Stimulated activated CD8-positive, alpha-beta memory T cell treated with anti-CD3 and anti-CD28 coated beads, Interleukin-12 subunit alpha, Interleukin-12 subunit beta, amount 100 ng/mL, for 4 hours (primary cell): ENCODE measurements at places on chromosomes 4 and X.
A peak's percentile ranks its signal among the peaks of the same experiment; 100 is the strongest.

DNA sequence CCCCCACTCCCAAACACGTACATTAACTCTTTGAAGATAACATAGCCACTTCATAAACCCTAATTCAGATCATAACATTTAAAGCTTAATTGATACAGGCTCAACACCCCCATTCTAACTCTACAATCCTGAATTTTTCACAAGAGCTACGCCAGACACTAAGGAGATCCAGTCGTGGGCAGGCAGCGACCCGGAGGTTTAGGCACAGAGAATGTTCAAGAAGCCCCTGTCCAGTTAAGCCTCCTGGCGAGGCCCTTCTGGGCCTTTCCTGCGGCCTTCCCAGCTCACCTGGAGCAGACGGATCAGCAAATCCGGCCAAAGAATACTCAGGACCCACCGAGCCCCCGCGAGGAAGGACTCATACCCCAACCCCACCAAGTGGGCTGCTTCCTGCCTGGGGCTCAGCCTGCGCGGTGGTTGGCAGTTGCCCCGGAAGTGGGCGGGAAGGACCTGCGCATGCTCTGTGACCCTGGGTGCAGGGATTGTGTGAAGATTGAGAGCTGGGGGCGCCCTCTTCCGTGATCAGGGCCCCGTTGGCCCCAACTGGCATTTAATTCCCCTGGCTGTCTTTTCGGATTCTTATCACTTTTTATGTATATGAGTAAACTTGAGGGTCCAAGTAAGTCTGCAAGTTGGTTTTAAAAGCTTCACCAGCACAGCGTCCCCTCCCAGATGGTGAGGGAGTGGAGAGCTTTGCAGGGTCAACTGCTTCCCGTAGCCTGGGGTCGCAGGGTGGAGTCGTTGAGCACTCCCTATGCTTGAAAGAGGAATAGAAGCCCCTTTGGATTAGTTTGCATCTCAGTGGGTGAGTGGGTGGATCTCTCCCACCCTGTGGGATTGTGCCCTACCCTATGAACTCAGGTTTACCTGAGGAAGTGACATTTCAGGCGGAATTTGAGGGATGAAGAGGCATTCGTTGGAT, at the start of gene TRIM61:
TSS of gene TRIM61 (minus strand) at position 415 of the 922 bp plus-strand sequence. CDS start 7,655 bp downstream, outside the sequence.
- DNase-seq: peak; percentile 31

DNA sequence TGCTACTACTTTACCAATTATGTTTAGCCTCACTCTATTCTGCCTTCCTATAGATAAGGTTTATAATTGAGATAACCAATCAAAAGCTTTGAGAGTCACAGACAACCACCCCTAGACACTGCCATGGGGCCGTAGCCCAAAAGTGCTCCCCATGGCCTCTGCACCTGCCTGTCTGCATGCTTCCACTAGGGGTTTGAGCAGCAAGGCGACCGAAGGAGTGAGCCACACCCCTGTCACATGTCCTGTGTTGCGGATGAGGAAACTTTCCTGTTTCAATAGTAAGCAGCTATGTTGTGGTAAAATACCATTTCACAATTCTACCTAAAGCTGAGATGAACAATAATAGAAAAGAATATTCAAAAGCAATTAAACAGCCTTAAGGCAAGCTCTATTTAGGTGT, 856.0 kb upstream of the FRG1 start:
- no peak for DNase-seq

- DNase-seq: no peak
These were observed 78.1 kb downstream of the ARSF start for GRCh38 chrX:3119376-3119775.

GRCh38 chrX:12999422-12999821, 24.5 kb downstream of the TMSB4X start:
- DNase-seq: no peak

- DNase-seq: no peak
These were observed 13.4 kb upstream of the DHRSX start for GRCh38 chrX:2514131-2514530.

DNA sequence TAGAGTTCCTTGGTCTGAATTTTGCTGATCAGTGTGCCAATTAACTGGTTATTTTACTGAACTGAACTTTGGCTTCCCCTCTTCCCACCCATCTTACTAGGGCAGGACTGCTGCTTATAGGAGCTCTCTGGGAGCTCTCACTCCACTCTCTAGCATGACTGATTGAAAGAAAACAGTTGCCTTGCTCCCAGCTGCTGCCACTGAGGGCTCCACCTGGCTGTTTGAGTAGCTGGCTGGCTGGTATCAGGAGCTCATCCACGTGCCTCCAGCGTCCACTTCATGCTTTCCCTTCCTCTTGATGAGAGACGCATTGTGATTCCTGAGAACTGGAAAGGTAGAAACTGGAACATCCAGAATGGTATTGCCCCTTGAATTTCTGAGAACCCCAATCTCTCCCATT, 73.0 kb upstream of the KLHL13 start:
- DNase-seq: no peak

- DNase-seq: no peak
These were observed 112.5 kb downstream of the MID1 start for GRCh38 chrX:10507876-10508275.

DNA sequence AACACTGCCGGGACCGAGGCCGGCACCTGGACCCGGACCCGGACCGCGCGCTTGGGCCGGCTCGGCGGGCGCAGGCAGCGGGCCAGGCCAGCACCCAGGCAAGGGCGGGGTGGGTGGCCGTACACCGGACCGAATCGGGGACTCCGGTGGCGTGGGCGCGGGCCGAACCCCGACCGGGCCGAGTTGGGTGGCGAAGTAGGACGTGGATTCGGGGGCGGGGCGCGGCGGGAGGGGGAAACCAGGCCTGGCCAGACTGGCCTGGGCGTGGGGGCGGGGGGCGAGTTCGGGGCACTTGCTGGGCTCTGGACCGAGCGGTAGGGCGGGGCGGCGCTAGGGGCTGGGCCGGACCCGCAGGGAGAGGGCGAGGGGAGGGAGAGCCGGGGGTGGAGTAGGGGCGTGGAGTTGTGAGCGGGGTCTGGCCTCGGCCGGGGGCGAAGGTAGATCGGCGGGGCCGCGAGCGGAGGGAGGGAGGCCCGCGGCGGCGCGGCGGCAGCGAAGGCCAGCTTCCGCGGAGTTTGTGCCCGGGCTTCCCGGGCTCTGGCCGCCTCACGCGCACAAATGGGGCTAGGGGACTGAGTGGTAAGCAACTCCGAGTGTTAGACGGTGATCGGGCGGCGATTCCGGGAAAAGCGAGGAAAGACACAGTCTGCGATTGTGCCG, 1.8 kb upstream of the BCORL1 start:
- no peak for DNase-seq

- no peak for DNase-seq
These were observed 236.8 kb downstream of the GPAT3 start for GRCh38 chr4:83772685-83773084.

DNA sequence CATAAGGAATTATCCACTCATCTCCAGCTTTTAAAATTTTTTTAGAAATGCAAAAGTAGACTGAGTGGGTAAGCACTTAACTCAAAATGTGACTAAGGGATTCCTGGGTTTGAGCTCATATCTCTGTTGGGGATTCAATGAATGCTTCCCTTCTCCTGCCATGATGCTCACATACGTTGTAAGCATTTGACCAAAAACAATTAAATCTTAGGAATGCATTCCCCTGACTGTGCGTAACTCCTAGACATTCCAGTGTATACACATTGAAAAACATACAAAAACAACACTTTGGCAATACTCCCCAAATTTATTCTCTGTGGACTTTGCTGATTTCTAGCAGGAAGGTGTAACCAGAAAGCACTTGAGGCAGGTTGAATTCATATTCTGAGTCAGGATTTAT, 29.8 kb downstream of the SPANXA2 start:
- DNase-seq: no peak

DNA sequence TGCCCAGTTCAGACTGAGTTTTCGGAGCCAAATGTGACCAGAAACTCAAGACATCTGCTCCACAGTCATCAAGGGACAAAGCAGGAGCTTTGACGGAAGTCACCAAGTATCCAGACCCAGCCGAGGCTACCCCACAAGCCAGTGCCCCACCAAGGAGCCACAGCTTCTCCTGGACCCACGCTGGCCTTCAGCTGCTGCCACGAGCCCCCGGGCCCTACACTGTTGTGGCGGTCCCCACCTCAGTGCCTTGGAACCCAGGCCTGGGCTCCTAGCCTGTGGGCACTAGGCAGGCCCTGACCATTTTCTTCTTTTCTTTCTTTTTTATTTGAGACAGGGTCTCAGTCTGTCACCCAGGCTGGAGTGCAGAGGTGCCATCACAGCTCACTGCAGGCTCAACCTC, 82.1 kb upstream of the NKX1-1 start:
- no peak for DNase-seq
